ENCODE measurements at places on chromosomes 2 and 18.

DNA sequence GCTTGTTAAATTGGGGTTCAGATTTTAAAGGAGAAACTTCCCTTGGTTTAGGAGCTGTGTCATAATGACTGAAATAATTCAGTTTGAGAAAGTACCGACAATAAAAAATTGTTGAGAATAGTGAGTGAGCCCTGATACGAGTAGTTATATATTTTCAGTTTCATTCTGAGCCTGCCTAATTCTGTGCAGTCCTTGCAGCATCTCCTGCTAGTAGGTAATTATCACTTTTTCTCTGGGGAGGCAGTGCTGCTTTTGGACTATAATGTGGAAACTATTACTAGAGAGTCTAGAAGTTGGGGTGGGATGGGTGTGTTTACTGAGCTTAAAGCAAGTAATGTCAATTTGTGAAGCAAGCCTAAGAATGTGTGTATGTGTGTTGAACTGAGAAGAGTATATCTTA lies 21.7 kb downstream of the ZNF638 start:
- no peak for DNase-seq

GRCh38 chr18:3321133-3321812 lies 59.3 kb downstream of the MYL12B start:
- DNase-seq, result peak; percentile 21

DNA sequence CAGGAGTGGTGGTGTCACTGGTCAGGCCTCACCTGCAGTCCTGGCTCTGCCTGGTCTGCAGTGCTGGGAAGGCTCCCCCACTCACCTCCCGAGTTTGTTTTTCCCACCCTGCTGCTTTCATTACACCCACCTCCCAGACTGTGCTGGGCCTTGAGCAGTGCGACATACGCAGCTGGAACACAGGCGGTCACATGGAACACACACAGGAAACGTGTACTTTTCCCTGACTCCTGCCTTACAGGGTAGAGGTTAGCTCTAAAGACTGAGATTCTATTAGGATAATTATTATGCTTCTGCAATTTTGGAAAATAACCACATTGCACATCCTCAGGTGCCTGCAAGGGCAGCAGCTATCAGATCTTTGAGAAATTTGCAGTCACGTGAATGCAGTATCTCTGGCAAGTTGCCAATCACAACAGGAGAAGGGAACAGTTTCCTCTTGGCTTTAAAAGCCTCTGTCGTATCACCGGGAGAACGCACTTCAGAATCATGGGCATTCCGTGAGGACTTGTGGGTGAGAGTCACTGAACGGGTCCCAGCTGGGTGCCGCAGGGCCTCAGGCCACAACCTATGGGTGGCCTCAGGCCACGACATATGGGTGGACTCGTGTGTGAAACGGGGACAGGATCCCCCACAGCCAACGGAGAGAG lies 136.5 kb downstream of the ZNF236 start:
- DNase-seq, result no peak

GRCh38 chr2:213022987-213023386 lies 128.4 kb downstream of the IKZF2 start:
- no peak for DNase-seq

GRCh38 chr2:40036241-40036640 lies 257.2 kb upstream of the THUMPD2 start:
- no peak for DNase-seq

DNA sequence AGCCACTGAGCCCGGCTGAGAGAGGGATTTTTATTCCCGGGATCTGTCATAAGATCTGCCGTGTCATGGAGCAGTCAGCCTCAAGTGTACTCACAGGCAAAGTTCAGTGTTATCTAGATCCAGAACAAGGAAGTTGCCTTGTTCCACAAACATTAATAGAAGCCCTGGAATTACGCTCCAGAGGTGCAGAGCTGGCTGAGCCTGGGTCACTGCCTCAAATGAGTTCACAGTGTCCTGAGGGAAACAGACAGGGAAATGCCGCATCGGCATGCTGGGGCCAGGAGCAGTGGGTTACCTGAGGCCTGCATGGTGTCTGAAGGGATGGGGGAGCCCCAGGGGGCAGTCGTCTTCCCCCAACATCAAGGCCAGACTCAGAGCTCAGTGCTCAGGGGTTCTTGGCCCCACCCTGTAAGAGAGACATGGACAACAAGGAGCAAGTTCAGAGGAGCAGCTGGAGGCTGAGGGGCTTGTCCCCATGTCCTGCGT lies 42.7 kb upstream of the ODC1 start:
- DNase-seq, result no peak

DNA sequence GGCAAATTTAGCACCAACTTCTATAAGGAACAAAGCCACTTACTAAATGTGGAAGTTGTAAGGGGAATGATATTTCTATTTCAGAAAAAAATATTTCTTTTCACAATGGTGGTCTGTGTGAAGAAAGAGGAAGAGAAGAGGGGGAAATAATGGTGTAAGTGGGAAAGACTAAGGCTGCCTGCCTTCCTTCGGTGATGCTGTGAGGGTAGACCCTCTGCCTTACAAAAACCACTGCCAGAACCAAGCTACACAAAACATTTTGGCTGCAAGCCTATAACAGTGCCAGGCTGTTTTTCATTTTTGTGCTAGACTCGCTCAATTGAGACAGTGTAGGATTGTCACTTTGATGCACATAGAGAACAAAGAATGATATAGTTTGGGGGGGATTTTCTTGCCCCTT lies 286.6 kb downstream of the ZEB2 start:
- DNase-seq, result no peak

DNA sequence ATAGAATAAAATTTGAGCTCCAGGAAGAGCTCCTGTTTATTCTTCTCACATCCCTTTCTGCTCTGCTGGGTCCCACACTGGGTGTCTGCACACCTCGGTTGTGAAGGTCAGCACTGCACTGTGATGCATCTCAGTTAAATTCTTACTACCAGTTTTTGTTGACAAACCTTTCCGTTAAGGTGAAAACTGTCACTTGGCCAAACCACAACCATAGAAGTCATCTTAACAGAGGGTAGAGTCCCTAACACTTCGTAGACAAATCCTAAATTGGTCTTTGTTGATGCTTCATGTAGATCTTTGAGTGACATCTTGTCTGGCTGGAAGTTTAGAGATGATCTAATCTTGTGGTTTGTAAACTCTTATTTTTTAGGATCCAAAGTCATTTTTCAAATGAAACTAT lies 167.4 kb upstream of the MAP3K20 start:
- no peak for DNase-seq

DNA sequence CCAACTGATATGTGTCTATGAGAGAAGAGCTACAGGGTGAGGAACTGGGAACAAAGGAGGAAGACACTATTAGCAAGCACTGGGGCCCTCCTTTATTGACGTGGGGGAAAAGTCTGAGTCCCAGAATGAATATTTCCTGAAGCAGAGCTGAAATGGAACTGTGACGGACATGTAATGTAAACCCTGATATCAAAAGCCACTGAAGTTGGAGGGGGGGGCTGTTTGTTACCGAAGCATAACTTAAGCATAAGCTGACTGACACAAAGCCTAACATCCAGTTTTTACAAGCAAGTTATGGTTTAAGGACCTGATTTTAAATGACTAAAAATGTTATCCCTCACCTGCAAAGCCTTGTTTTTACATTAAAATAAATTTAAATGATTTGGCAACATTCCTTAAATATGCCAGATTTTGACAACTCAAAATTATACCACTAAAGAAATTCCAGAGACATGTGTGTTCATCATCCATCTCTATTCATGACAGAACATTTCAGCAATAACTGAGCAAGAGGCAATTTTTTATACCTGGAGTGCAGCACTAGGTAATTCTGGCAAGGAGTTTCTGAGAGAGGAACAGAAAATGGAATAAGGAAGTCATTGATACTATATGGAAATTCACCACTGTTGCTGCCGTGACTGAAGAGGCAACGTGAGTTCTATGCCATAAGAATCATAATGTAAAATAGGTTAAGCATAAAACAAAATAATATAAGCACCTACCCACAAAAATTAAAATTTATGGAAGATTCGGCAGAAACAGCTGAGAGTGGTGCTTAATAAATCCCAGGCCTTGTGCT lies 186.0 kb downstream of the AFF3 start:
- DNase-seq, result no peak

DNA sequence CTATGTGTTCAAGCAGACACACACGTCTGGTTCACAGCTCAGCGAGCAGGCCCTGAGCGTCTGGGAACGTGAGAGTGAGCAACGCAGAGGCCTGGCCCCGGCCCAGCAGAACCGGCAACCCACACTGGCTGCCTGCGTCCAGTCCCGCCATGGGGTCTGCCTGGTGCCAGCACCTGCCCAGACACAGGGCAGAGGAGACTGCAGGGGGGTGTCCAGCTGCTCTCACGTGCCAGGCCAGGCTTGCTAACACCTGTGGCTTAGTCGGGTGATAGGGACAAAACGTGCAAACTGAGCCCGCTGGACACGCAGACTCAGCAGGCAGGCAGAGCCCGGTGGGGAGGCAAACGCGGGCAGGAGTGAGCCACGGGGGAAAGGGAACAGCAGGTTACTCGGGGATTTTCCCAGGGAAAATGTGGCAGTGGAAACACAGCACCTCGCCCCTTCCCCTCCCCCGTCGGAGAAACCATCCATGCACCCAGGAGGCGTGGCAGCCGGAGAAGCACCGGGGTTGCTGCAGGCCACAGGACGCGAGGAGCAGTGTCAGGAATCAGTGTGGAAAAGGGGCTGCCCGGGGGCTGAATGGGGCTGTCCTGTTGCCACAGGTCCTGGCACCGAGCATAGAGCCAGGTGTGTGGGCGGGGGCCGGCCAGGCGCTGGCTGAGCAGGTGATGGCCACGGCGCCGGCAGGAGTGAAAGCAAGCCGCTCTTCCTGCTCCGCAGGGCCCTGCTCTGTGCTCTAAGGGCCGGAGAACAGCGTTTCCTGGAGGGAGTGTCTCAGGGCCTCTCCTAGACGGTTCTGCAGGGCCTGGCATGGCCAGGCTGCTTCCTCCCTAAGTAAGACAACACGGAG lies 154.7 kb downstream of the HDAC4 start:
- DNase-seq, result no peak

- no peak for DNase-seq
Observed at GRCh38 chr18:43155842-43156241, 40.4 kb upstream of the RIT2 start.

GRCh38 chr2:238820916-238821315 lies 27.0 kb upstream of the TWIST2 start:
- no peak for DNase-seq

DNA sequence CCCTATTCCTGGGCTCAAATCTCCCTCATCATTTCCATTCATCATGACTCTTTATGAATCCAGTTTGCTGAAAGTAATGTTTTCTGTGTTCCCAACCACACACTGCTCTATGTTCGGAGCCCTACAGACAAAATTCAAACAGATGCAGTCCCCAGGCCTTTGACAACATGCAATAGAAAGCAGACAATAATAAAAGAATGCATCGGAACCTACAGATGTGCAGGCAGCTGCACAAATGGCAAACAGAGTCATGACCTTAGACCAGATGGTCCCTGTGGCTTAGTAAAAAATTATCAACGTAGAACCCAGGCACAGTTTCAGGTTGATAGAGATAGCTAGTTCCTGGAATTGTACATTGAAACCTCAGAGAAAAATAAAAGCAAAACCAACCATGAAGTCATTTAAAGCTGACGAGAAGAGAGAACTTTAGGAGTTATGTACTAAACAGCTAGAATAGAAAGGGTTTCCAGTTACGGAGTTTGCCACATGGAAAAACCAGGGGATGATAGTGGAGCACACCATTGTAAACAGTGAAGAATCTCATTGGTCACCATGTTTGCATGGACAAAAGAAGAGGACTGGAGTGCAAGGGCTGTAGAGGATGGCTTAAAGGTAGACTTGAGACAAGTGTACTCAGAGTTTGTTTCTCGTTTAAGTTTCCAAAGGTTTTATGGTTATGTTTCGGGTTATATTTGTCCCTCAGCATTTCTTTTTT lies 23.2 kb upstream of the ACVR1 start:
- no peak for DNase-seq

DNA sequence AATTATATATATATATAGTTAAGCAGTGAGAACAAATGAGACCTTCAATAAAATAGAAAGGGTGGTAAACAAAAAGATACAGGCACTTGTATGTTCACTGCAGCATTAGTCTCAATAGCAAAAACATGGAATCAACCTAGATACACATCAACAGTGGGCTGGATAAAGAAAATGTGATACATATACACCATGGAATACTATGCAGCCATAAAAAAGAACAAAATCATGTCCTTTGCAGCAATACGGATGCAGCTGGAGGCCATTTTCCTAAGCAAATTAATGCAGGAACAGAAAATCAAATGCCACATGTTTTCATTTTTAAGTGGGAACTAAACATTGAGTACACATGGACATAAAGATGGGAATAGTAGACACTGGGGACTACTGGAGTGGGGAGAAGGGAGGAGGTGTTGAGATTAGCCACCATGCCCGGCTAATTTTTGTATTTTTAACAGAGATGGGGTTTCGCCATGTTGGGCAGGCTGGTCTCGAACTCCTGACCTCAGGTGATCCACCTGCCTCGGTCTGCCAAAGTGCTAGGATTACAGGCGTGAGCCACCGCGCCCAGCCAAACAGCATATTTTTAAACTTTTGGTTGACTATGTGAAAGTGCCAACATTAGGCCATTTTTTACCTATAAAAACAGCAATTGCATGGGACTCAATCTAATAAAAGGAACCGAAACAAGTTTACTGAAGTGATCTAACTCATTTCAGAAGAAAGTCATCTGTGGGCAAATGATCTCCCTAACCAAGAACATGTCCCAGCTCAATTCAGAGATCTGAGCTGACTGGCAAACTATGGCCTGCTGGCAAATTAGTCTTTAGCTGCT lies 23.7 kb downstream of the ICA1L start:
- no peak for DNase-seq

DNA sequence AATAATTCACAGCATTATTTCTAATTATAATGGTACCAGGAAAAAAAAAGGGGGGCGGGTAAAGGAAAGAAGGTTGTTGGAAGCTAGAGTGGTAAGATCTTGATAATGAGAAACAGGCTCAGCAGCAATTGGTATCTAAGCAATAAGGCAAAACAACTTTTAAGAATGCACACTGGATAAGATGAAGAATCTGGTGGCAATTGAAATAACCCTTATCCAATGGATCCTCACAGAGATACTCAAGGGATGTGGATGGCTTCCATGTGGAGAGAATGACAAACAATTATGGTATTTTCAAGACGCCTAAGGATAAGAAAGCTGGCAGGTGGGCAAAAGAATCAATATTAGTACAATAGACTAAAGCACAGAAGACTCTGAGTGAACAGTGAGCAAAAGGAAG lies 153.6 kb downstream of the UPP2 start:
- no peak for DNase-seq

DNA sequence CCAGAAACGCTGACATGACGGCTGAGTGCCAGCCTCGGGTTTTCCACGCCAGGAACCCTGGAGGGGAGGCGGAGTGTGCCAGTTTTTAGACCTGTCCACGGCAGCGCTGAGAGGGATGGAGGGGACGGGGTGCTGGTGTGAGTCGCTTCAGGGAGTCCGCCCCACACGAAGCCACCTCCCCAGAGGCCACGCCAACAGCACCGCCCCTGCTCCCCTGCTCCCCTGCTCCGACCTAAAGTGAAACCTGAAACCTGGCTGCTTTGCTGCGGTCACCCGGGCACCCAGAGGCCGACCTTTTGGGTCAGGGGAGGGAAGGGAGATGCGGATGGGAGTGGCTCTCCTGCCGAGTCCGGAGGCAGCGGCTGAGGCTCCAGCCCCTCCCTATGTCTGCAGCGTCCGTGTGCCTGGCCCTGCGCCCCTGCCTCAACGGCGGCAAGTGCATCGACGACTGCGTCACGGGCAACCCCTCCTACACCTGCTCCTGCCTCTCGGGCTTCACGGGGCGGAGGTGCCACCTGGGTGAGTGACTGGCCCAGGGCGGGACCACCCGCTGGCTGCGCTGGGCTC lies 38.1 kb downstream of the SNED1 start:
- no peak for DNase-seq

- no peak for DNase-seq
Observed at GRCh38 chr2:190318931-190319554, 583 bp downstream of the HIBCH start.

All from AG04449 (cell line).